ENCODE measurements at places on chromosomes 12 and 14.

GRCh38 chr14:23009939-23010726, at the start of gene C14orf93:
Gene C14orf93 (minus strand): TSS chr14:23010143. CDS start chr14:22999023, 11,120 bp downstream.
- DNase-seq, result peak; percentile 64

DNA sequence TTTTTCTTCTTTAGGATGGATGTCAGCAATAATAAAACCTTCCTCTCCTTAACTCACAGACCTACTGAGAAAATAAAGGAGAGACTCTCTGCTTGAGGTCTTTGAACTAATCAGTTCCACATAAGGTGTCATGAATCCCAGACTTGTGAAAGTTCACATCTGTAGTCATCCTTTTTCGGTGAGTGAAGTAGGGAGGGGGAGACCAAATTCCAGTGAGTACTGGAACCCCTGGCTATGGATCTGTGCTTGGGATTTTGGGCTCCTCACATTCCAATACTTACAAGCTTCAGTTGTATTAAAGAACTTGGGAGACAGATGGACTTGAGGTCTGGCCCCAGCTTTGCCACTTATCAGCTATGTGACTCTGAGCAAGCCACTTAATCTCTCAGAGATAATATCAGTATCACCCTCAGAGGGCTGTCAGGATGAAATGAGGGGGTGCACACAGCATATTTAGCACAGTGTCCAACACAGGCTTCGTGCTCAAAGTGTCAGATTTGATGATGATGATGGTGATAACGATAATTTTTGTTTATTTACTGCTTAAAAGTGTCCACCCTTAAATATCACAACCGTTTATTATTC, 34.8 kb upstream of the APPL2 start:
- no peak for DNase-seq

- DNase-seq, result no peak
Observed at GRCh38 chr12:58882826-58883225, 37.5 kb downstream of the LRIG3 start.

DNA sequence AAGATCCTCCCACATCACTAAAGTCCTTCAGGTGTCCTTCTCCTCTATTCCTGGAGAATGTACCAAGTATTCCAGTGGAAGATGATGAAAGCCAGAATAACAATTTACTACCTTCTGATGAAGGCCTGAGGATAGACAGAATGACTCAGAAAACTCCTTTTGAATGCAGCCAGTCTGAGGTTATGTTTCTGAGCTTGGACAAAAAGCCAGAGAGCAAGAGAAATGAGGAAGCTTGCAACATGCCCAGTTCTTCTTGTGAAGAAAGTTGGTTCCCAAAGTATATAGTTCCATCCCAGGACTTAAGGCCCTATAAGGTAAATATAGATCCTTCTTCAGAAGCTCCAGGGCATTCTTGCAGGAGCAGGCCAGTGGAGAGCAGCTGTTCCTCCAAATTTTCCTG, 54.6 kb upstream of the HELB start:
- no peak for DNase-seq

DNA sequence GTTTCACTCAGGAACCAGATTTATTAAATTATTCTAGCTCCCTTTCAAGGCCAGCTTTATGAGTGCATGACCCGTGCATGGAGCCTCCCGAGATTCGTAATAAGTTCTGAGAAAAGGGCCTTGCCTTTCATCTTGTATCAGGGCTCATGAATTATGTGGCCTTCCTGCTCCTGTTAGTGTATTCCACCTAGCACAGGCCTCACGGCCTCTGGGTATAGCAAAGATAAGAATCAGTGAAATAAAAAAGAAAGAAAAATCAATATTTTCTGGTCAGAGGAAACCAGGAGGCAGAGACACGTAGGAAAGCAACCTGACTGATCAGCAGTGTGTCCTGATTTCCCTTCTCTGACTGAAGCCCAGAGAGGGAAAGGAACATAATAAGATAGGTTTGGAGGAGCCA, 111.4 kb downstream of the SLC35F4 start:
- DNase-seq, result no peak

GRCh38 chr14:77119851-77120250, 21.7 kb downstream of the ZDHHC22 start:
- DNase-seq, result no peak

GRCh38 chr14:105313381-105314286, 914 bp upstream of the PACS2 start:
- DNase-seq, result peak; percentile 53

- no peak for DNase-seq
Observed at GRCh38 chr12:127174881-127175280, 1092.1 kb upstream of the TMEM132C start.

GRCh38 chr14:91835197-91835919, 32.0 kb downstream of the TC2N start:
- no peak for DNase-seq

DNA sequence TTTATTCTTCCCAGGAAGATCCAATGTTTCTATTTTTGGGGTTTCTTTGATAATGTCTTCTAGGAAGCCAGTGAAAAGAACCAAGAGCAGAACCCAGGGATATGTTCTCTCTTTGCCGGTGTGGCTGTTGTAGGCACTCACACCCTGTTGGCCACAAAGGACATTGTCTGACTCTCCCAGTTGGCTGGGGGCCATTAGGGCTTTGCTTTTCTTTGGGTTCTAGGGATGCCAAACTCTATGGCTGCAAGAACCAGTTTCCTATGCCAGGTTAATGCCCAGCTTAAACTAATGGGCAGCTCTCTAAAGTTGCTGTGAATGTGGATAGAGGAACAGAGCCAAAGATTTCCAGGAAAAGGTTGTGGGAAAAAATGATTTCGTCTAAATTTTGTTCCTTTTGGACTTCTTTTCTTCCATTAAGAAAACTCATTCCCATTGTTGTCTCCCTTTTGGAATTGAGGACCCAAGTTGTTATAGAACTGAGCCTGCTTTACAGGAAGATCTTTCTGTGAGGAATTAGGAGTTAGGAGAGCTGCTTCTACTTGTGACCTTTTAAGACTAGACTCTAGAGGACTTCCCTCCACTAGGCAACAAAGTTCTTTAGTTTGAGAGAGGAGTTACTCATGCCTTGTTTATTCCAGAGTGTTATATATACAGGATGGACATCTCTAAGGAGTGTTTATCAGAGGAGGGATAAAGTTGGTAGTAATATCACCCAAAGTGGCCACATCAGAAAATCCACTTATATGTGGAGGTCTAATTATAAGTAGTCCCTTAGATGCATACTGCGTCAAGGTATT, 13.1 kb downstream of the COPZ1 start:
- no peak for DNase-seq
